T1000 (cell line): ENCODE measurements at places on chromosomes 4 and X.

- DNase-seq, result no peak
These were observed 641.6 kb downstream of the ADGRL3 start for GRCh38 chr4:61841714-61842113.

DNA sequence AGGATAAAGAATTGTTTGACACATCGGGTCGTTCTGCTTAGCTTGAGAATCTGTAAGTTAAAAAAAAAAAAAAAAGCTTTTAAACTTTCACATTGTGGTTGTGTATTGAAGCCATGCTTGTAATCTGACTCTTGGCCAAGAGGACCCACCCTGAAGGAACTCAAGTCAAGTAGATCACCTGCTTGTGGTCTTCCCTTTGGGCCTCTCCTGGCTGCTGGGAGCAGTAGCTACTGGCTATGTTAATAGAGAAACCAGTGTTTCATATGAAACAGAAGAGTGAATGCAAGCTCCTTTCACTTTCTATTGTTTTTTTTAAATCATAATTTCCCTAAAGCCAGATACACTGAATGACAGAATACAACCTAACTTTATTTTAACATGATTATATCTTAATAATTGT is 402.4 kb upstream of the NDST4 start:
- DNase-seq, result no peak

GRCh38 chr4:6561173-6561516 is 13.8 kb upstream of the MAN2B2 start:
- no peak for DNase-seq

DNA sequence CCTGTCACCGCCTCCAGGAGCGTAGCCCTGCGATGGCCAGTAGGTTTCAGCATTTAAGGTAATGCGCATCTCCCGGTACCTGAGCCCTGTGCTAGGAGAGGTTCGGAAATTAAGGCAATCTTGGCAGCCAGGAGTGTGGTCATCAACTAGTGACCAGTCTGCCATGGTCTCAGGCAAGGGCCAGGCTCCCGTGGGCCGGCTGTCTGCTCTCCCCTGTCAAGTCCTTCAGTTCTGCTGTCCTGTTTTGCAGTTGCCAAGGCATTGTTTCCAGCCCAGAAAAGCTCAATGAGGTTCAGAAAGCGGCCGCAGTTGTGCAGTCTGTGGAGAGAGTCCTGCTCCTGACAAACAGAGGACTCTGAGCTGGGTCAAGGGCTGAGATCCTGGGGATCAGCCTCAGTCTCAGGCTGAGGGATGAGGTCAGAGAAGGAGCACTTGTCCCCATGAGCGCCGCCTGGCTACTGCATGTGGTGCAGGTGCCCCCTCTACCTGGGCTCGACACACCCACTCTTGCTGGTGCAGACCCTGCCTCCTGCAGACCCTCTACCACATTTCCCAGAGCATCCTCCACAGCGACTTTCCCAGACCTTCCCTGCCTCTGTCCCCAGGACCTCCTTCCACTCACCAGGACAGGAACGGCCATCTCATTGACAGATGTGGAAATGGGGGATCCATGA is 53.4 kb upstream of the PSAPL1 start:
- DNase-seq, result no peak

GRCh38 chr4:70984589-70984988 is 8.9 kb upstream of the DCK start:
- DNase-seq, result no peak

- no peak for DNase-seq
These were observed 2.0 kb downstream of the CHST7 start for GRCh38 chrX:46575586-46575985.

GRCh38 chr4:25567253-25567652 is 88.4 kb upstream of the SLC34A2 start:
- DNase-seq, result no peak

DNA sequence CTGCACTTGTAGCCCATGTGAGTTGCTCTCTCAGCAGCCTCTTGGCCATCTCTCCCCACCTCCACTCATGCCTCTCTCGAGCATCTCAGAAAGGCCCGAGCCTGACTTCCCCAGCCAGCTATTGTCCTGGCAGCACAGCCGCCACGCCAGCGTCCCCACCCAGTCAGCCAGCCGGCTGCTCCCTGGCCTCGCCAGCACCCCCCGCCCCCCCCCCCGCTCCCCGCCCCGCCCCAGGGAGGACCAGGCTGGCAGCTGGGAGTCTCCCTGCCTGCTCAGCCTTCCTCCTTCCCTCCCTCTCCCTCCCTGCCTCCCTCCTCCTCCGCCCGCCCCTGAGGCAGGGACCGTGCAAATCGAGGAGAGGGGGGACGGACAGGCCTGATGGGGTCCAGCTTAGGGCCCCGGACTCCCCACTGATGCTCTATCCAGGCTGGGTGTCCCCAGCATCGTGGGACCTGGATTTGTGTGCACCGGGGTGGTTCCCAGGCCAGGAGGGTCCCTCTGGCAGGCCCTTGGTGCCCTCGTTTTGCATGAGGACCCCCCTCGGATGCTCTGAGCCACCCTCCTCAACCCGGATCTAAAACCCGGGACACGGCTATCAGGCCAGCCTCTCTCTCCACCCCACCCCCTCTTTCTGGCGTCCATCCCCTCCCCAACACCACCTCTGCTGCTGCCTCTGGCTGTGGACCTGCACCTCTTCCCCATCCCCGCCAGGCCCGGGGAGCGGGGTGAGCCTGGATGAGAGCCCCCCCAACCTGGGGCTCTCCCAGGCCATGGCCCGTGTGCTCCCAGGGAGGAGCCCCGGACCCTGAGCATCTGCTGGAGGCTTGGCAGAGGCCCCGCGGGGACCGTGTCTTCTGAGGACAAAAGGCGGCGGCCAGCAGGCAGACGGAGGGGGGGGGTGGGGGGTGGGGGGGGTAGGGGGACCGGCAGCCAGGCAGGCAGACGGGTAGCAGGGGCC is at the start of gene GPR173:
TSS of gene GPR173 (plus strand) at position 621 of the 958 bp plus-strand sequence. CDS start 27,833 bp downstream, outside the sequence.
- peak; percentile 48 for DNase-seq

DNA sequence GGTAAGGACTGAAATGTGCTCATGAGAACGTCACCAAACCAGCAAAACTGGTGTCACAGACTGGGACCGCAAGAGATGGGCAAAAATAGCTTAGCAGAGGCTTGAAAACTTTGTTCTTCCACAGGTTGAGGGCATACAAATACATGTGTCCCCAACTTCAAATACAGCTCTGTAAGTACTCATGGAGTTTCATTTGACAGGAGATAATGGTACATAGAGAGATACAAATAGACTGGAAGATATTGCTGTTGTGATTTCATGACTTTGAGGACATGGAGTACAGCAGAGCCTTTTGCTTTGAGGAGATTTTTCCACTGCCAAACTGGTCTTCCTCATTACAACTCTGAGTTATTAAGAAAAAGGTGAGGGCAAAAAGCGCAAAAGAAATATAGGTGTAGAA is 70.7 kb downstream of the STX18 start:
- no peak for DNase-seq

DNA sequence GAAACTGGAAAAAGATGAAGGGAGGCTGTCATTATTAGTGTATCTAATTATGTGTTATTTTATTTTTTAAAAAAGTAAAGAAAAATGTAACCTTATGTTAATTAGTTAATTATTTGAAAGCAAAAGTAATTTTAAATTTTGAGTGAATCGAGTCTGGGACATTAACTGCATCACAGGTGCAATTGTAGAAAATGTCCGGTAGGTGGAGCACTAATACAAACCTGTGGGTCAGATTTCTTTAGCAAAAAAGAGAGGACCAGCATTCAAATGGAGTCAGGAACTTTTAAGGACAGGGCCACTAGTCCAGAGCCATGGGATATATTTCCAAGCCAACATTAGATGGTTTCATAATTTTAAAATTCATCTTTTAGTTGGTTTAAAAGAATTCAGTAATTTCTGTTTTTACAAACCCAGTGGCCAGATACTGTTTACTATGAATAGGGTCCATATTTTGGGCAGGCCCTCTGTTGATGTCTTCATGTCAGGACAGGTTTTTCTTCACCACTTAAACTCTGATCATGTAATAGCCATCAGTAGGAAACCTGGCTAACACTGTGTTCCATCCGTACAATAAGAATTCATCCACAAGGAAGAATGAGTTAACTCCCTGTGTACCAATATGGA is 27.2 kb downstream of the BST1 start:
- DNase-seq, result no peak

GRCh38 chr4:71241501-71242288 is 97.1 kb upstream of the SLC4A4 start:
- no peak for DNase-seq

DNA sequence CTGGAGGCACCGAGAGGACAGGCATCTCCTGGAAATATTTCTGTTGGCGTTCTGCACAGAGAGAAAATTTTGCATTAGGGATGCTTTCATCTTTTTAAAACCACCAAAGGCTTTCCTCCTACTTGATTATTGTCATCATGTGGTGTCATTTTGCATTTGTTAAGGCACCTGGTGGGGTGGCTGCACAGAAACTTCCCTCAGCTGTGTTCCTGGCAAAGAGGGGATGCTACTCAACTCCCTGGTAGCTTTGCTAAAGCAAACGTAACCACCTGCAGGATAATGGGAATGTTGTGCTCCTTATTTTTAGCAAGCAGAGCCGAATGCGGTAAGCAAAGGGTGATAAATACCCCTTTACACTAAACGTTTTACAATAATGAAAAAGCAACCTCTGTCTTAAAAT is 229.8 kb downstream of the STIM2 start:
- no peak for DNase-seq

DNA sequence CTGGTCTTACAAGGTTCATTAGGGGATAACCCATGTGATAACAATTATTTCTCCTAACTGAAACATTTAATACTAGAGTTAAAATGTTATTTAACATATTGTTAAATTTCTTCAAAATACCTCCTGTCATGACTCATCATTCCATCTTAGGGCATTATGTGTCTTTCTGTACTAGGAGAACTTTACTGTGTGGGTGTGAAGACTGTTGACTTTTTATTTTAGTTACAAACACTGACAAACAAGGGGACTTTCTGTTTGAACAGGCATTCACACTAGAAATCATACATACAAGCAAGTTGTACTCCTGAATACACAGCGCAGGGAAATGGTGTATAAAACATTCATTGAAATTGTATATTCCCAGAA is 175.9 kb downstream of the FBXW7 start:
- no peak for DNase-seq

GRCh38 chr4:39715788-39716187 is 17.9 kb downstream of the UBE2K start:
- no peak for DNase-seq
